ENCODE measurements at places on chromosomes 11 and 22.

DNA sequence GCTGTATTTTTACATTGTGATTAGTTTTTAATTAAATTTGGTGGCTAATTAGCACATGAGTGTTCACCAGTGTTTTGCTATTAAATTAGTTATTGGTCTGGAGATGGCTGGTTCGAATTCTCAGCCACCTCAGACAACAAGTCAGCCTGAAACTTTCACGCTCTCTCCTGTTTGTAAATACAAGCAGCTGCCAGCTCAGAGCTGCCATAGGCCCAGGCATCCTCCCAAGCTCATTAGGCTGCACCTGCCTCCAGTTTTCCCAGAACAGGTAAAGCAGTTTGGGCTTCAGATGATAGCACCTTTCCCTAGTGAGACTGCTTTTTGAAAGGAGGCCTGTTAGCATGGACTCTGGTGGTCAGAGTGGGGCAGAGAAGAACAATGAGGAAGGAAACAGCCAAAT lies 156.8 kb downstream of the NAV2 start:
- no peak for DNase-seq

DNA sequence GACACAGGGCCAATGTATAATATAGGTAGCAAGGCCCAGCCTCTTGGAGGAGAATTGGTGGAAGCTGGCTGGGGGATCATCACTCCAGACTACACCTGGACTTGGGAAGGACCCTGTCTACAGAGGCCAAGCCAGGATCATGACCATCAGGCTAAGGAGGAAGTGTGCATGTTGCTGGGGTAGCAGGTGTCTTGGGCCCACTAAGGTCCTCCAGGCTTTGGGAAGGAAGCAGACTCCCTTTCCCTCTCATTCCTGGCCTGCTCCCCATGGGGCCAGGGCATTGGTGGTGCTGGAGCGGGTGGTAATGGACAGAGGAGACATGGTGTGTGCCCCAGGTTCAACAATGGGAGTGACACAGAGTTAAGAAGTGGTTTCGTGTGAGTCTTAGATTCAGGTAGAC lies 16.0 kb upstream of the TUB start:
- DNase-seq, result no peak

- no peak for DNase-seq
These were observed 27.3 kb upstream of the NFAM1 start for GRCh38 chr22:42459287-42460063.

- no peak for DNase-seq
These were observed 34.8 kb downstream of the IRAG1 start for GRCh38 chr11:10658621-10659338.

GRCh38 chr11:26715133-26715532 lies 6.7 kb downstream of the SLC5A12 start:
- no peak for DNase-seq

DNA sequence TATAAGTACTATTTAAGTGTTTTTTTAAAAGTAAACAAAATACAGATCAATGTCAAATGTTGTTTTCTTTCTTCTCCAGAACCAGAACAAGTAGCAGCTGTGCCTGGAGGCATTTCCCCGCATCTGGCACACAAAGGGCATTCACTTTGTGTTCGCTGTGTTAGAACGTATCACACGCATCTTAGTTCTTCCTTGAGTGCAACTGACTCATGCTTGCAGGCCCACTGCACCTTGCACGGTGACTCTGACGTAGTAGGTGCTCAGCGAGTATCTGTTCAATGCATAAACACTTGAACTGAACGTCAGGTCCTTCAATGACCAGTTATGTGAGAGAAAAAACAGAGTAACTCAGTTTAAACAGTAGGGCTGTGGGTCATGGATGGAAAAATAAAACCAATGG lies 3.5 kb downstream of the IFT27 start:
- DNase-seq, result no peak

- DNase-seq, result no peak
These were observed 20.5 kb downstream of the ZNF280B start for GRCh38 chr22:22487869-22488597.
